ENCODE measurements at places on chromosomes 2 and 18.

- DNase-seq: no peak
Measured at GRCh38 chr2:111194835-111195621, 74.3 kb downstream of the BCL2L11 start.

DNA sequence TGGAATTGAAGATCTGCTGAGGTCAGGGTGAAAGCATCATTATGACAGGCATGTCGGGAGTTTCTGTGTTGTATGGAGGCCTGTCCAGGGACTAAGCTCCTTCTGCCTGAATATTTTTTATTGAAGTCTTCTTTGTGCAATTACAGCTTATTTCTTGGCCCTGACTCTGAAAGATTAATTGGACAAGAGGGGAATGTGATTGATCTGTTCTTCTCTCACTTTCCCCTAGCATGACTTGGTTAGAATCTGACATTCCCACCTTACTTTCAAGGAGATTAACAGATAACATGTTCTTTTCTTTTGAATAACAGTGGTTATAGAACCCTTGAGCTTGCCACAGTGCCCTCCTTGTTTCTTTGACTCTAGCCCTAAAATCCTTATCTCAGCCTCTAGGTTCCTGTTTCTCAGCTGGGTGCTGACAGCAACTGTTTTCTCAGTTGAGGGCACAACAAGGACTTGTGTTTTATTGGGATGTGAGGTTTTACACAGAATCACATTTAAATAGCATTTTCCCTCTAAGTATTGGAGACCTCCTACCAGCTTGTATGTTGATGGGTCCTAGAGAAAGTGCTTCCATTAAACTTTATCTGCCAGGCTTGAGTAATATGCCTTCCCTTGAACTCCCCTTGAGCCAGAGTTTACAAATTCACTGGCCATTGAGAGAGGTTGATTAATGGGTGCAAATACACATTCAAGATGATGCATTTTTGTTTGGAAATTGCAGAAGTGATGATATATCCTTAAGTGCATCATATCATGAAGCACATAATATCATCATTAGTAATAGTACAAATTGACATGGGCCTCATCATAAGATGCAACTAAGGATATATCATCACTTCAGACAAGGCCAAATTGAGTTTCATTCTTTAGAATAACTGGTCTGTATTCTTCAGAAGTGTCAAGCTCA, 12.5 kb downstream of the TTLL4 start:
- DNase-seq: no peak

DNA sequence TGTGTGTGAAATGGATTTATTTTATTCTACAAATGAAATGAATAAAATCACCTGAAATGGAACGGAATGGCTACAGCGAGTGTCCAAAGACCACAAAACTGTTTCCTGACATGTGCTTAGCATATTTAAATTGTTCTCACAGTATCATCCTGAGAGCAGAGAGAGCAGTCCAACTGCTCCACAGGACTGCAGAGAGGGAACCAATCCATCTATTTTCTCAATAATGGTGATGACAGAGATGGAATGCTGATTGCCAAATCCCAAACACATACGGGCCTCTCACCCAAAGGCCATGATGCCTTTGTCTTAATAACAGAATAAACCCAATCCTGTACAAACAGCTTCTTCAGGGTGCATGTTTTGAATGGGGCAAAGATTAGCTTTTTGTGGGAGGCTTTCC, 41.1 kb downstream of the STAT1 start:
- no peak for DNase-seq

GRCh38 chr2:67108231-67108630, 288.9 kb upstream of the ETAA1 start:
- no peak for DNase-seq

GRCh38 chr2:86344404-86344803, 7.0 kb upstream of the REEP1 start:
- no peak for DNase-seq

DNA sequence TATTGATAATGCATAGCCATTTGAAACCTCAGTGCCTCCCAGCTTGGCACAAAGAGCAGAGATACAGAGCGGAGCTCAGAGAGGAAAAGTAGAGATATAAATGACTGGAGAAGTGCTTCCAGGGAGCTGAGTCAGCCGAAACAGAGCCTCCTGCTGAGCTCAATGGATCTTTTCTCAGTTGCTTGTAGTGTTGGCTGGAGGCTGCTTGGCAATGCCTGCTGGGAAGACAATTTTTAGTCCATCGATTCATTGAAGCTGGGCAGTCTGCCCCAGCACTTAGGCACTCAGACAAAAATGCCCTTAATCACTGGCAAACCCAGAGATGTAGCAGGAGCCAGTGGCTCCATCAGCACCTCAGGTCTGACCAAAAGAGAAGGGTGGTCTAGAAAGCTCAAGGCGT, 81.3 kb upstream of the SETBP1 start:
- DNase-seq: no peak

DNA sequence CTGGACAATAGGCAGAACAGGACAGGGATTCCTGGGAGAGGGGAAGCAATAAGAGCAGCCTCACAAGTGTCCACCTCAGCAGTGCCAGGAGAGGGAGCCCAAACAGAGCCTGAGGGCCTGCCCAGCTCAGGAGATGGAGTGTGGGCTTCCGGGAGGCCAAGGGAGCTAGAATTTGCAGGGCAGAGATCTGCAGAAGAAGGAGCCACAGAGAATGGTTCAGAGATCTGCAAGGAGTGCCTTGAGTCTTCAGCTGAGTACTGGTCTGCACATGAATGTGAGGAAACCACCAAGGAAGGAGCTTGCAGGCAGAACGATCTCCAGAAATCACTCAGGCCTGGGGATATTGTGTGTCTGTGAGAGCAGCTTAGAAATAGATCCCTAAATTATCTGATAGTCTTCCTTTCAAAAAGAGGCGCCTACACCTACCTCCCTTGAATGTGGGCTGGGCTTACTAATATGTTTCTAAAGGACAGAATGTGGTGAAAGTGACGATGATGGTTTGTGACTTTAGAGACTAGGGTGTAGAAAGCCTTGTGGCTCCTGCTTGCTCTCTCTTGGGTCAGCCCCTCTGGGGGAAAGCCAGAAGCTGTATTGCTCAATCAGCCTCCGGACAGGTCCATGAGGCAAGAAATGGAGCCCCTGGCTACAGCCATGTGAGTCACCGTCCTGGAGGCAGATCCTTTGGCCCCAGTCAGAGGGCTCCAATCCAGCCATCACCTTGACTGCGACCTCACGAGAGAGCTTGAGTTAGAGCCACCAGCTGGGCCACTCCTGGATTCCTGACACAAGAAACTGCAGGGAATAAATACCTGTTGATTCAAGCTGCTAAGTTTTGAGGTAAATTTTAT, 7.6 kb upstream of the LPIN1 start:
- DNase-seq: no peak

DNA sequence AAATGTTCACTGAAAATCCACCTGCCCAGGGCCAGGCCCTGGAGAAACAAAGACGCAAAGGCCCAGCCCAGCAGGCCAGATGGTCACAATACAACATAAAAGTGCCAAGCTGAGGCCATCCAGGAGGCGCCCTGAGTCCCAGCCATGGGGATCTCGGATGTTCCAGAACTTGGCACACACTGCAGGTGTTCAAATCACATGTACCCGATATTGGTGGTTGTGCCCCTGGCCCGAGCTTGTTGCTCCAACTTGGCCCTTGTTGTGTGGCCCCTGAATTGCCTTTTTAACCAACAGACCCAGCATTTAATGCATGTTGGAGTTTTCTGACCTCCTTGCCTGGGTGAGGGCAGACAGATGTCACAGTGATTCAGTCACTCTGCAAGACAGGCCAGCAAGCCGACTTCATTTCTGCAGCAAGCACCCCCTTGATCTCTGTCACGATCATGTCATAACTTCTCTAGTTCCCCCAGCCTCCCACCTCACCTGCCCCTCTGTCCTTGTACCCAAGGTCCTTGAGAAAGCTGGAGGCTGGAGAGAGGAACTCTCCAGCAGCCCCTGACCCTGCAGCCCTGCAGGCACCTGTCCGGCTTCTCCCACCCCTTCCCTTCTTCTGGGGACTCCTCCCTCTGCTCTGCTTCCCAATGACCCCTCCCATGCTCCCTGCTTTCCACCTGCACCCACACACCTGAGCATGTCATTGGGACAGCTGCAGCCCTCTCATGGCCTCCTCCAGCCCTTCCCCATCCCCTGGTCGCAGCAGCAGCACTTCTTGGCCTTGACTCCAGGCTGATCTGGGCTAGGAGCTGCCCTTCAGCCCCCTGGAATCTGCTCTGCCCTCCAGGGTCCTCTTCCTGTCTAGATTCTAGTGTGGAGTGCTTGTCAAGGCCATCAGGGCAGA, 9.1 kb downstream of the NGEF start:
- no peak for DNase-seq
